ENCODE measurements at places on chromosomes 1 and 21. TPM values are rescaled to one million over a fixed set of nuclear protein-coding genes. Genes with fewer than 3 reads are reported as not detected.

DNA sequence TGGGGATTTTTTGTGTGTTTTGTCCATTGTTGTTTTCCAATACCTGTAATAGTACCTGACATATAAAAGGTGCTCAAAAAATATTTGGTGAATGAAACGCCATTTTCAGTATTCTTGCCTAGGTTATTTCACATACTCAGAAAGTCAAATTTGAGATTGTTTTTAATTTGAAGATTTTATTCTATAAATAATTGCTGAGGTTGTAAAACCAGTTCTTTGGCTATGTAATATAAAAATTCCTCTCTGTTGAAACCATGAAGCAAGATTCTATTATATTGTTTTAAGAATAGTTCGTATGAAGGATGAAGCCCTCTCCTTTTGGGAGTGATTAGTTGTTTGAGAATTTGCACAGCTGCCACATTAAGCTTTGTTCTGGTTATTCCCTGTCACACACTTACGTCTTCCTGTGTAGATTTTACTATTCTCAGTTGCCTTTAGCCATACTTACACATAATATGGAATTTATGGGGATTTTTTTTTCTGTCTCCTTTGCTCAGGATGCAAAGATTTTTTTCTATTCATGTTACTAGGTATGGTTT, 60.2 kb upstream of the MPC2 start:
- no peak overlapping the region for H3K4me3 ChIP-seq
- no peak overlapping the region for H3K27ac ChIP-seq
- H3K36me3 ChIP-seq = no peaks in the 10 kb centered on the region
- DNase-seq = peak; percentile 13
- H3K4me1 ChIP-seq = peaks cover 3% of the 10 kb centered on the region

DNA sequence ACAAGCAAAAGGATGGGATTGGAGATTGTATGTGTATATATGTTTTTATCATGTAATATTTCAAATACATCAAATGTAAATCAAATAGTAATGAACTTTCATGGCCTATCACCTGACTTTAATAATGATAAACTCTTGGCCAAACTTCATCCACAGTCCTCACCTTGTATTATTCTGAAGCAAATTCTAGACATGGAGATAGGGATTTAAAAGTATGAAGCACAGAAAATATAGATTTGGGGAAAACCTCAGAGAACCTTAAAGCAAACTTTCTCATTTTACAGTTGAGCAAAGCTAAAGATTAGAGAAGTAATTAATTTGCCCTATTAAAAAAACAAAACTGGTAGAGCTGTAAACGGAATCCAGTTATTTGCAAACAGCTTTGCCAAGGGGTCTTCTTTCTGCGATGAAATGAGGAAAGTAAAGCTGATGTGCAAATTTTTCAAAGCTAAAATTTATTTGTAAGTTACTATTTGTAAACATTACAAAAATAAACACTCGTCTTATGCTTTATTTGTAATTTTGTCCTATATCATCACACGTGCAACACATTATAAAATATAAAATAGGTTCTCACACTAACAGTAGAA, 19.9 kb upstream of the KIF14 start:
- no peak overlapping the region for H3K27ac ChIP-seq
- H3K36me3 ChIP-seq = no peaks in the 10 kb centered on the region
- no peaks in the 10 kb centered on the region for H3K27me3 ChIP-seq
- H3K4me1 ChIP-seq = no peaks in the 10 kb centered on the region
- no peak overlapping the region for H3K4me3 ChIP-seq

The OR2T2 gene
- 0.28 TPM for total RNA-seq

The OLFML3 gene
- 13.5 TPM for total RNA-seq
